NCI-H1436 treated with DMSO at 0.1 percent for 48 hours (cell line): ENCODE measurements at places on chromosomes 7 and 10.

DNA sequence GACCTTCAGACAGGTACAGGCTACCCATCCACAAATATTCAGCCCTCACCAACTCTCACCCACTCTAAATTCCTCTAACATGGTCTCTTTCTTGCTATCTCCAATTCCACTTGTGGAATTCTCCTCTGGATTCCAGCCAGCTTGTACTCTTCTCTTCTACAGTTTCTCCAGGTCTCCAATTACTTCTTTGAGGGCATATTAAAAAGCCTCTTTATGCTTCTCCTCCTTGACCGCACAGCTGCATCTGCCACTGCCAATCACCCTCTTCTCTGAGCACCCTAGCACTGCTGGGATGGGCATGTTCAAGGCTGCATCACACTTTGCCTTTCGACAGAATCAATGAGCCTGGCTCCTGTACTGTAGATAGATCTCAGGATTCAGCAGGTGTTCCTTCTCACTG, 101.5 kb upstream of the ANKRD1 start:
- DNase-seq: no peak

GRCh38 chr10:90162271-90162853, 461.0 kb downstream of the KIF20B start:
- no peak for DNase-seq

DNA sequence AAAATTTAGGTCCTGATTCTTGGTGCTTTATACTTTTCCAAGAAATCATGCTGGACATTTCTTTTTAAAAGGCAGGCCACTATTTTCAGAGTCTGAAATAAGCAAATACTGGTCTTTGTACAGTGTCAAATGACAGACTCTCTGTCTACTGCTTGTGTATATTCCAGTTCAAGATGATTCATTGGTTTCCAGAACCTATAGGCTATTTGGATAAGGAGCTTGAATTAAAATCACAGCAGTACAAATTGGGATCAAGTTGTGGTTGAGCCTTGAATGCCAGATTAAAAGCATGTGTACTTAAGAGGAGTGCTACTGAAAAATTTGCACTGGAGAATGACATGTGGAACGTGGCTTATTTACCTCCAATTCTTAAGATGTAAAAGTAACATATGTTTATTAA, 10.7 kb downstream of the KMT2E start:
- DNase-seq: no peak

GRCh38 chr7:35280902-35281301, 27.0 kb upstream of the TBX20 start:
- DNase-seq: no peak
